ENCODE measurements at places on chromosomes 16 and 17.

- DNase-seq: no peak
These were observed 189.3 kb upstream of the TNRC6C start for GRCh38 chr17:77769215-77769614.

DNA sequence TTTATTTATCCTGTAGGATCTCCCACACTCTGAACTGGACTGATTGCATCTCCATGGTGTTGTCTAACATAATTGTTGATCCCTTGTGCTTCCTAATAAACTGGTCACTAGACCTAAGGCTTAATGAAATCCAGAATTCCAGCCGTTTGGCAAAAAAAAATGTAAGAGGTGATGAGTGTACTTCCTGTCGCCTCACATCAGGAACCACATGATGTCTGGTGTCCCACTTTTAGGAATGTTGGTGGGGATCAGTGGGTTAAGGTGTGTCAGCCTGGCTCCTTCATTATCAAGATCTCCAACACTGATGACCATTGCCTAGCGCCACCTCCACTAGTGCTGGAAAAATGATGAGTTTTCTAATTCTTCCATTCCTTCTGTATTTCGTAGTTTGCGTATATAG lies 18.6 kb upstream of the LONP2 start:
- no peak for DNase-seq

- no peak for DNase-seq
These were observed 26.5 kb downstream of the HELZ start for GRCh38 chr17:67218385-67218950.

DNA sequence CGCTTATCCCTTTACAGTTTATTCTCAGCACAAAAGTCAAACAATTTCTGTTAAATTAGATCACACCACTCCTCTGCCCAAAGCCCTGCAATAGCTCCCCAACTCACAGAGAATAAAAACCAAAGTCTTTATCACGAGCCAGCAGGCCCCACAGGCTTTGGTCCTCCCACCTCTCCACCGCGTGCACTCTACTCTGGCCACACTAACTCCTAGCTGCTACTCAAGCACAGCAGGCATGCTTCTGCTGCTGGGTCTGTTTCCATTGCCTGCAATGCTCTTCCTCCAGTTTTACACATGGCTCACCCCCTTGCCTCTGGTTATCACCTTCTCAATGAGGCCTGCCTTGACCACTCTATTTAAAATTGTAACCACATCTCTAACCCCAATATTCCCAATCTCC lies 27.6 kb downstream of the HELZ start:
- DNase-seq: no peak

DNA sequence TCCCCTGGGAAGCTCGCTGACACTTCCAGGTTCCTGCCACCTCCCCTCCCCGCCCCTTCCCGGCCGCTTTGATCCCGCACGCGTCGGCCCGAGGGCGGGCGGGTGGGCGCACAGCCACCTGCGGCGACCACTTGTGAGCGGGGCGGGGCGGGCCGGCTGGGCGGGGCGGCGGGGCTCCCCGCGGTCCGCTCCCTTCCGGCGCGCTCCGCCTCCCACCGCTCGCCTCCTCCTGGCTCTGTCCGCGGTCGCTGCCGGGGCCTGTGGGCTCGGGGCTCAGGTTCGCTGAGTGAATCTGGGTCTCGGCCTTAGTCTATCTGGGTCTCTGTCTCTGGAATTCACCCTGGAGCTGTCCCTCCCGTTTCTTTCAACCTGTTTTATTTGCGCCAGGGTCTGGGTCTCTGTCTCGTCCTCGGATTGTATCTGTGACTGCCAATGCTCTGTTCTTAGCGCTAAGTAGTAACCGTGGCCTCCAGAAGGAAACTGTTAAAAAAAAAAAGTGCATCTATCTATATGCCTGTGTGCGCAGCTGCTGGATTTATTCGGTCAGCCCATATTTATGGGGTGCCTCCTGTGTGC lies 2.7 kb upstream of the HES7 start:
- peak; percentile 42 for DNase-seq

Measured in NCI-H1694 treated with DMSO at 0.1 percent for 48 hours (cell line).